ENCODE measurements at places on chromosomes 12 and 14. TPM values are rescaled to one million over a fixed set of nuclear protein-coding genes. Genes with fewer than 3 reads are reported as not detected.

Gene NDUFA9
- 100 TPM for total RNA-seq

Gene CLEC1B
- total RNA-seq: not detected

Gene TEX22
- total RNA-seq: 1.1 TPM

Gene PIWIL1
- total RNA-seq: not detected

Gene SPRING1
- total RNA-seq: 40.2 TPM

Gene KLRC4
- 3.2 TPM for total RNA-seq

Gene ABCC9
- 22.2 TPM for total RNA-seq

Gene IGF1
- 10.8 TPM for total RNA-seq
